HCT116 (cell line): ENCODE measurements at places on chromosomes 7 and 10.

DNA sequence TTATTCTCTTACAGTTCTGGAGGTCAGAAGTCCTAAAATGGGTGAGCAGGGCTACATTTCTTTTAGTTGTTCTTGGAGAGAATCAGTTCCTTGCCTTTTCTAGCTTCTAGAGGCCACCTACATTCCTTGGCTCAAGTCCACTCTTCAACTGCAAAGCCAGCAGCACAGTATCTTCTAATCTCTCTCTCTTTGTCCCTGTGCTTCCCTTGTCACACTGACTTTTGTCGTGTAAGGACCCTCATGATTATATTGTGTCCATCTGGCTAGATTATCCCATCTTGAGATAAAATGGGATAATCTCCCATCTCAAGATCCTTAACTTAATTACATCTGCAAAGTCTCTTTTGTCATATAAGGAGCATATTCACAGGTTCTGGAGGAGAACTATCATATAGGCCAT is 359.0 kb downstream of the ADRA2A start:
- DNase-seq: no peak

GRCh38 chr7:149728491-149729375 is 44.7 kb downstream of the ZNF467 start:
- no peak for DNase-seq

DNA sequence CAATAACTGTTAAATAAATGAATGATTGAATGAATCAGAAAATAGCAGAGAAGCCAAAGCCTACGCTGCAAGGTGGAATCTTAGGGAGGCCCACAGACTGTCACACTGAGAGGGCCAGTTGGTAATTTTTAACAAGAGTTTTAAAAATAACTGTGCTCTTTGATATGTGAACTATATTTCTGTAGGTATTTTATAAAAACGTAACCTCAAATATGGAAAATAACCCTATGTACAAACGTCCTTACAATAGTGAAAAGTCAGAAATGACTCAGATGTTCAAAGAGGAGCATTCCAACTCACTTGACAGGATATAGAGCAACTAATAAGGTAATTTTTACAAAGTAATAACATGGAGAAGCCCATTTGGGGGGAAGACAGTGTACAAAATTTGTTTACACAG is 18.9 kb upstream of the TMEM273 start:
- DNase-seq: no peak

DNA sequence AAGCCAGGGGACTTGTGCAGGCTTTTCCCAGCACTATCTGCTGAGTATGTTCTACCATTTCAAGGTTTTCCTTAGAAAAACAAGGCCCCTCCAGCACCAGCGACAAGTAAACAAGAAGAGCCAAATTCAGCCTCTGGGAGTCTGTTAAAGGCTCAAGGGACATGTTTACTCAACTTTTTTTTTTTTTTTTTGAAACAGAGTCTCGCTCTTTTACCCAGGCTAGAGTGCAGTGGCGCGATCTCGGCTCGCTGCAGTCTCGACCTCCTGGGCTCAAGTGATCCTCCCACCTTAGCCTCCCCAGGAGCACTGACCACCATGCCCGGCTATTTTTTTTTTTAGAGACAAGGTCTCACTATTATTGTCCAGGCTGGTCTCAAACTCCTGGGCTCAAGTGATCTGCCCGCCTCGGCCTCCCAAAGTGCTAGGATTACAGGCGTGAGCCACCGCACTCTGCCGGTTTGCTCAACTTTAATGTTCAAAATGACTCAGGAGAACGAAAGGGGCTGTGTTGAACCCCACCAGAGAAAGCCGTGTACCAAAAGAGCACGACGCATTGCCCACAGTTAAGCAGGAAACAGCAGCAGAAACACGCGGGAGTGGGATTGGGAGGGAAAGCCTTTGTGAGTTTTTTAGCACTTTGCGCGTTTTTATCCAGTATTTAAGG is 772 bp downstream of the PRDX3 start:
- DNase-seq: no peak

- DNase-seq: no peak
Measured at GRCh38 chr10:32123021-32123420, 66.8 kb upstream of the KIF5B start.

- DNase-seq: no peak
Measured at GRCh38 chr7:4288791-4289394, 393.2 kb upstream of the FOXK1 start.

DNA sequence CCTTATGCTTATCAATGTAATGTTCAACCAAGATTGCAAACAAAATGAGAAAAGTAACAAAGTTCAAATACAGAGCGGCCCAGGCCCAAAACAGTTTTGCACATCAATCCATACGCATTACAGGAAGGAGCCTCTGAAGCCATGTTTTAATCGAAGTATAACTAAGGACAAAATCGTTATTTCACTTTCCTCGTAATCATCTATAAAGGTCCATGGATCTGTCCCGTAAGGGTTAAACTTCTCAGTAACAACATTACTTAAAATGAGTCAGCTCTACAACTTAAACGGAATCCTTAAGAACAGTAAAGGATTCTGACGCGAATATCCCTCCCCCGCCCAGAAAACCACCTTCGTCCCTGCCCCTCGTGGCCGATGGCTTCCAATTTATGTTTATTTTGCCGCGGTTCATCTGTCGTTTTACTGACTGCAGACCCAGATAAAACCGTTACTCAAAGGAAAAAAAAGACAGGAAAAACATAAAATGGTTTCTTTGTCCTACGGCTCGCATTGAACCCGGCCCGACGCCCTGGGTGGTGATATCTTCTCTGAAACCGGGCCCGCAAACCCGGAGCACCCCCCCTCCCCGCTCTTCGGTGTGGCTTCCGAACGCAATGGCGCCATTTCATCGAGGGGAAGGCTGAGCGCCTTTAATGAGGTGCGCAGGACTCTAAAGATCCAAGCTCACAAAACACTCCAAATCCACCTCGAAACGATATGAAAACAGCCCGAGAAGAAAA is 1.1 kb downstream of the HNRNPA2B1 start:
- DNase-seq: no peak

- DNase-seq: no peak
Measured at GRCh38 chr10:72764151-72764550, 72.2 kb downstream of the MCU start.

DNA sequence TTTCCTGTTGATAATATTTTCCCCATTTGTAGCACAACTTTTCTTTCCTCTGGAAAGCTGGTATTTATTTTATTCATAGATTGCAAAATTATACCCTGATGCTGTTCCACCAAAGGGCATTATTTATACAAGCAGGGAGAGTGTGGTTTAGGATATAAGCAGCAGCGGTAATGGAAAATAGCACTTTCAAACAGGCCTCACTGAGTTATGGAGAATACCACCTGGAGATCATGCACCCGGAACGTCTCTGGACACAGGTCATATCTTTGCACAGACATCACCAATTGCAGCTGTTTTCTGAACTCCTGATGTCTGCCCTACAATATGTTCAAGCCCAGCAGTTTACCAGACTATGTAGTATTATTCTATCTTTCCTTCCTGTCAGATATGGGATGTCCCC is 2.0 kb upstream of the CALD1 start:
- DNase-seq: no peak

- no peak for DNase-seq
Measured at GRCh38 chr10:917999-918398, 13.5 kb downstream of the LARP4B start.

DNA sequence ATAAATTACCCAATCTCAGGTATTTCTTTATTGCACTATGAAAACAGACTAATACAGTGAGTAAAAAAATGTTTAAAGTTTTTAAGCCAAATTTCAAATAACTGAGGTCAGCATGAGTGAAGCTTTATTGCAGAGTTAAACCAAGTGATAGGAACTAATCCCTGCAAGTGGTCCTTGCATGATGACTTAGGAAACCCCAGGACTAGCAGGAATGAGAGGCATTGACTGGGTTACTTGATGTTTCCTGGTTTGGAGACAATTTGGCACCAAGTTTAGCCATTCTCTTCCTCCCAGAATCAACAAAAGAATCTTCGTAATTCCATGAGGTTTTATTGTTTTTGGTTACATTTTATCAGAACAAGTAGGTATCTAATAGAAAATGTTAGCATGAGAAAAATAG is 194.2 kb downstream of the BICC1 start:
- DNase-seq: no peak

DNA sequence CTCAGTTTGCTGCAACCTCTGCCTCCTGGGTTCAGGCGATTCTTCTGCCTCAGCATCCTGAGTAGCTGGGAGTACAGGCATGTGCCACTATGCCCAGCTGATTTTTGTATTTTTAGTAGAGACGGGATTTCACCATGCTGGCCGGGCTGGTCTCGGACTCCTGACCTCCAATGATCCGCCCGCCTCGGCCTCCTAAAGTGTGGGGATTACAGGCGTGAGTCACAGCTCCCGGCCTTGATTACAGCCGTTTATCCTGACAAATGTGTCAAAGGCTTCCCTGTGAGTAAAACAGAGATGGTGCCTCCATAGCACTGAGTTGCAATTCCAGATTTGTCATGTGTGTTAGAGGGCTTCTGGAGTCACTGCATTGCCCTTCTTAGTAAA is 273.7 kb downstream of the CCDC3 start:
- no peak for DNase-seq

- no peak for DNase-seq
Measured at GRCh38 chr10:71840177-71840957, 10.7 kb downstream of the PSAP start.

DNA sequence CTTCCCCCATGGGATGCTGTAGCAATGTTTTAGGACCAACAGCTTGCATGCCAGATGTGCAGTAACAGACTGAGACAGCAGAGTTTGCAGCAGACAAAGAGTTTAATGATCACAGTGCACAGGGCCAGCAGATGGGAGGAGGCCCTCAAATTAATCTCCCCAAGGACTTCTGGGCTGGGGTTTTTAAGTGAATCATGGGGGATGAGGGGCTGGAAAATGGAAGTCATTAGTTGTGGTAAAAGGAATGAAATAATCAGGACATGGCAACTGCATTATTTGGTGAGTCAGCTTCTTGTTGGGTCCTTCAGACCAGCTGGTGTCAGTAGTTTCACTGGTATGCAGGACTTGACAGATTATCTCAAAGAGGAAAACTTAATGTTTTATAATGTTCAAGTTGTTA is 12.6 kb upstream of the NRBF2 start:
- DNase-seq: no peak

- no peak for DNase-seq
Measured at GRCh38 chr10:115295213-115295805, 202.1 kb downstream of the ATRNL1 start.

- no peak for DNase-seq
Measured at GRCh38 chr7:6197801-6198551, 74.4 kb downstream of the CYTH3 start.
